ENCODE measurements at places on chromosomes 2 and 18.
A peak's percentile ranks its signal among the peaks of the same experiment; 100 is the strongest.

DNA sequence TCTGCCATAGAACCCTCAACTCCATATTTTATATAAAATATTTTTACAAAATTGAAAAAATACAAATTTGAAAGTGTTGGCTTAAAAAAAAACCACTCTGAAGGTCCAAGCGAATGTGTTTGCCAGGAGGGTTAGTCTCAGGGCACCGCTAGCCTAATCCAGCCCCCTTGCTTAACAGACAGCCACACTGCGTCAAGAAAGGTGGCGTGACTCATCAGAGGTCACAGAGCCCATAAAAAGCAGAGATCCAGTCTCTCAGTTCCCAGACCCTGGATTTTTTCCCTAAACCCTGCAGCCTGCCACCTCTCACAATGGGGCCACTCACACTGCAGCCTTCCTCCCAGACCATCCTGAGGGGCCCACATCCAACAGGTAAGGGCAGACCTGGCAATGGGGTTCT lies 3.9 kb upstream of the TNS1 start:
- no peak for DNase-seq

- DNase-seq, result no peak
Observed at GRCh38 chr2:86577817-86578456, 14.7 kb upstream of the CHMP3 start.

DNA sequence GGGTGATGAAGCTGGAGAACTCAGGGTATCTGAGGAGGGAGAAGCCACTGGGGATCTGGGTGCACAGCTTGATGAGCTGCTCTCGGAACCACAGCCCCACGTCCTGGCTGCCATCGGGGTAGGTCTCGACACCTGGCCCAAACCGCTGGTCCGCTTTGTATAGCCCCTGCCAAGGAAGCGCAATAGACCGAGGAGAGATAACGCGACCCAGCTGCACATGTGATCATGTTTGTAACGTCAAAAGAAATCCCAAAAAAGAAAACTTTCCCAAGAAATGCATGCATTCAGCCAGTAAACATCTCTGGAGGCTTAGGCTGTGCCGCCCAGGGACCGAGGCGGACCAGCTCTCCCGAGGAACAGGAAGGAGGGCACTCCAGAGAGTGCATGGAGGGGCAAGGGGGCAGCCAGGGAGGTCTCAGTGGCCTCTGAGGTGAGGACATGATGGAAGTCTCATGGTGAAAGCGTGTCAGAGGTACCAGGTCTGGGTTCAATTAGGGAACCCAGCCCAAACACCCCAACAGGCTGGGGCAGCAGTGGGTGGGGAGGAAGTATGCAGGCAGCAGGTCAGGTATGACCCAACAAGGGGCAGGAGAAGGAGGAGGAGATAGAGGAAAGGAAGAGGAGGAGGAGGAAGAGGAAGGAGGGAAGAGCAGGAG lies 28.3 kb downstream of the ANKMY1 start:
- no peak for DNase-seq

DNA sequence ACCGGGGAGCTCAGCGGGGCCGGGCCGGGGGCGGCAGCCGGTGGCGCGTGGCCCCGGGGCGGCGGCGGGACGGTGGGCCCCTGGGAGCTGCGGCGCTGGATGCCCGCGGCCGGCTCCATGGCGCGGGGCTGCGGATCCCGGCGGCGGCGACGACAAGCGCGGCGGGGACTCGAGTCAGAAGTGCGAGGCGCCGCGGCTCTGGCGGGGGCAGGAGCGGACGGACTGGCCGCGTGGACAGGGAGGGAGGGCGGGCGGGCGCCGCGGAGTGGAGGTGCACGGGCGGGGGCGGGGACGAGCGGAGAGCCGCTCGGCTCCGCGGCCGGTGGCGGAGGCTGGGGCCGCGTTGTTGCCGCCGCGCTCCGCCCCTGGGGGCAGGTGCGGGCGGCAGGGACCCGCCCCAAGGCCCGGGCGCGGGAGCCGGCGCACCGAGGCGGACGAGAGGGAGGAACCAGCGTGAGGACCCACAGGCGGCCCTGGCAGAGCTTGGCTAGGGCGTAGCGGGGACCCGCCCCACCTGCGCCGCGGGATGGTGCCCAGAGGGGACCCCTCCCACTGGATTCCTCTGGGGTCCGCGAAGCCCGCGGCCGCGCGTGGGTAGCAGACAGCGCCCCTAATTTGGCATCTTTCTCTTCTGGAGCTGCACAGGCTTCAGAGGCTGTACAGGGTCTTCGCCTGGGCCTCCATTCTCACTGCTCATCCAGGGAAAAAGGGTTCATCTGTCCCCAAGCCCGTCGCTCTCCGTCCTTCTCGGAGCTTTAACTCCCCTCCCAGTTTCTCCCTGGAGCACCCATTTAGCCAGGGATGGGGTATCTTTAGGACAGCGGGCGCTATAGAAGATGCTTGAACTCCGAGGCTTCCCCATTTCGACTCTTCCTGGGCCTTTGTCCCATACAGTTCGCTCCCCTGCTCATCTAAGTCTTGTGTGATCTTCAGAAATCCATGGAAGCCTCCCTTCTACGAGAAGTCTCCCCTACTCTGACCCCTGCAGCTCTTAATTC lies at the start of gene TMEM163:
Gene TMEM163, minus strand, starts transcription at position 184 of the 998 bp plus-strand sequence.
- DNase-seq, result peak; percentile 61

- no peak for DNase-seq
Observed at GRCh38 chr18:21739604-21740537, 721 bp upstream of the MIB1 start.

DNA sequence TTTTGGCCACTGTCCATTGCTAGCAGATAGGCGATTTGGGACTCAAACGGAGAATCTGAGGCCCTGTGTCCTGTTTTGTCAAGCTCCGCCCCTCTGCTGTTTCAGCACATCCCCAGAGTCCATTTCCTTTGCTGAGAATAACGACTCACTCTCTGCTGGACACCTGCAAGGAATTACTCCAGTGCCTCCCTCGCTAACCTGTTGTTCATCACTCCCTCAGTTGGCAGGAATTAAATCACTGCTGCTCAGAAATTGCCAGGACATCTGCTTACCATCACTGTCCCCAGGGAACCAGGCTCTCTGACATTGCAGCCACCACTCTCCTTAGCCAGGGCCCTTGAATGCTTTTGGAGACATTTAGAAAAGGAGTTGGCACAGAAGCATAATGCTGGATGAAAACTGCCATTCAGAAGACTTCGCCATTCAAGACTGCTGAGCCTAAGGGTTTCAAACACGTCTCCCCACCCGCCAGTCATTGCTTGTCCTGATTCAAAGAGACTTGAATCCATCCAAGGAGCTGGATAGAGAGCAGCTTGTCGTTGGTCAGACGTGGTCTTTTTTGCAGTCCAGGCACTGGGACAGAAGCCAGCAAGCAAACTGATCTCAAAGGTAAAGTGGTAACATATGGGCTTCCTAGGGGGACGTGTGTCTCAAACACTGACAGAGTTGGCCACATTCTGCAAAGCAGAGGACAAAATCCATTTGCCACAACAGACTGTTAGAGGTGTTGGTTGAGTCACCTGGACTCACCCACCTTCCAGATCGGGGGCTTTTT lies 155.3 kb downstream of the UXS1 start:
- DNase-seq, result peak; percentile 83

DNA sequence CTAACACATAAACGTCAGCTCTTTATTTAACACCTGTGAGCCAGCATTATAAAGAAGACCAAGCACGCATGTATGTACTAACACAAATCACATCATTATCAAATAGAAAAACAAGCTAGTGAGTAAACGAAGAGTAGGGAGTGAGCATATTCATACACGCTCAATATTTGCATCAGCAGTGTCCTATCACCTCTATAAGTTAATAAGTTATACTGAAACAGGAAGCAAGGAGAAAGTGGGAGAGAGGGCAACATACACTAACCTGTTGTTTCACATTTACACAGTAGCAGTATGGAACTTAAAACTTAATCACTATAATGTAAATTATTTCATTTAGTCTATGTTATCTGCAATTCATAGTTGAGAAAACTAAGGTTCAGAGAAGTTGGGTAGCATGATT lies 321.5 kb upstream of the TANK start:
- no peak for DNase-seq

DNA sequence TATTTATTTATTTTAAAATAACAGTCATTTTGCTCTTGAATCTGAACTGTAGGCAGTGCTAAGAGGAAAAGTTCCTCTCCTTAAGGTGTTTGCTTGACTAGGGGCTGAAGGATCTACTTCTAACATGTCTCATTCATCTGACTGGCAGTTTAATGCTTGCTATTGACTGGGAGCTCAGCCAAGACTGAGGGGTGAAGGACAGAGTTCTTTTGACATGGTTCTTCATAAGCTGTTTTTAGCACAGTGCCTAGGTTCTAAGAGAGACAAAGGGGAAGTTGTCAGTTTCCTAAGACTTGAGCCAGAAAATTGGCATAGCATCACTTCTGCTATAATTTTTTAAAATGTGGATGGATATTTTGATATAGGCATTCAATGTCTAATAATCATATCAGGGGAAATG lies 73.0 kb downstream of the COMMD1 start:
- peak; percentile 30 for DNase-seq

DNA sequence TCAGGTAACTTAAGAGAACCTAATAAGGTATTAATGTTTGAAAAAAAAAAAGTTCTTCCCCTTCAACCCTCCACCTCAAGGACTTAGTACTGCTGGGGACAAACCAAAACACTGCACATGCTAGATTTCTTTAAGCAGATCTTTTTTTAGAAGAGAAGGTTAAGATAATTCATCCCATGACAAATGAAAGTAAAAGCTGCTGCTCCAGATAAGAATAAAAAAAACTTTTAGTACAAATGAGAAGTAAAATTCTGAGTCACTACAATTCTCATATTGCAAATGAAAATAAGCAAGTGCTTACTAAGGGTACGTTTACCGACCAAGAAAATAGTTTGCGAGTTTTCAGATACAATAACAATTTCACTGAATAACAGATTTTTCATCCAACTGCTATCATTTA lies 8.9 kb downstream of the STAM2 start:
- no peak for DNase-seq

DNA sequence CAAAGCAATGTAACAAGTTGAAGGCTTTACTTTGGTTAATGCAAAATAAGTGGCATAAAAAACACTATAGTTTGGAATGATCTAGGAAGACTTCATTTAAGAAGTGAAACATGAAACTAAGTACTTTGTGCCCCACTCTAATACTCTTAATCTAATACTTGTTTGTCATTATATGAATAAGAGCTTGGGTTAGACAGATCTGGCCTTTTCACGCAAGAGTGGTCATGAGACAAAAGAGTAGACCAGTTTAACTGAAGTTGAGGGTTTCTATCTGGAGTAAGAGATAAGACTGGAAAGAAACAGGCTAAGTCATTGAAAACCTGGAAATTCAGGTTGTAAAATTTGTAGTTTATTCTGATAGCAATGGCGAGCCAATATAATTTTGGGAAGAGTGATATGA lies 2.8 kb downstream of the SLC30A6 start:
- no peak for DNase-seq

DNA sequence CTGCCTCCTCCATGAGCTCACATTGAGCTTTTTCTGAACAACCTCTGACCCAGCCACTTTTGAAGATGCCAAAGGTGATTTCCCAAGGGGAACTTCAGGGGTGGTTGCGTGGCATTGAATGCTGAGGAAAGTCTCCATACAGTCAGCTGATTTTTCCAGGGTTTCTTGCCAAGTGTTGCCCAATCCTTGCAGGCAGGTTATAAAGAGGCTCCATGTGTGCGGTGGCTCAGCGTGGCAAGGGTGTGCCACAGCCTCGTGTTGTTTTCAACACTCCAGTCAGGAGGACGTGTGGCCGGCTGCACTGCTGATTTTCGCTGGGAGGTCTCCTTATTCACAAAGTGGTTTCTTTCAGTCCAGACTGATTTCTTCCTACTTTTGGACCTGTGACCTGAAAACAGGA lies 81.4 kb upstream of the GATA6 start:
- DNase-seq, result no peak

GRCh38 chr2:175965773-175966172 lies 36.3 kb downstream of the LNPK start:
- no peak for DNase-seq
